ENCODE measurements at places on chromosomes 7 and 10. TPM values are rescaled to one million over a fixed set of nuclear protein-coding genes. Genes with fewer than 3 reads are reported as not detected.

Gene UNC5B
- total RNA-seq, result 24.4 TPM

Gene LBX1
- 0.12 TPM for total RNA-seq

Gene SLC13A1
- total RNA-seq, result not detected

Gene CCDC136
- 553 TPM for total RNA-seq

Gene NPY4R2
- total RNA-seq, result 0.79 TPM

Gene VIPR2
- 5.3 TPM for total RNA-seq

DNA sequence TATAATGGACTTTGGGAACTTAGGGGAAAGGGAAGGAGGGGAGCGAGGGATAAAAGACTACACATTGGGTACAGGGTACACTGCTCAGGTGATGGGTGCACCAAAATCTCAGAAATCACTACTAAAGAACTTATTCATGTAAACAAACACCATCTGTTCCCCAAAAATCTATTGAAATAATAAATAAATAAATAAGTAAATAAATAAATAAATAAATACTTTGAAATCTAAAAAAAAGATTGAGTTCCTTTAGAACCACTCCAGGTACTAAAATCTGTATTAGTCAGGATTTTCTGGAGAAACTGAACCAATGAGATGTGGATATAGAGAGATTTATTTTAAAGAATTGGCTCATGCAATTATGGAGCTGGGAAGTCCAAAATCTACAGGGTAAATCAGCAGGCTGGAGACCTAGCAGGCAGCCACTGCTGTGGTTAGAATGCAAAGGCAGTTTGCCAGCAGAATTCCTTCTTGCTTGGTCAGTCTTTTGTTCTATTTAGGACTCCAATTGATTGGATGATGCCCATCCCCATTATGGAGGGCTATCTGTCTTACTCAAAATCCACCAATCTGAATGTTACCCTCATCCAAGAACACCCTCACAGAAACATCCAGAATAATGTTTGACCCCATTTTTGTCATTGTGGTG lies 8.9 kb downstream of the IGFBP1 start:
- no peaks in the 10 kb centered on the region for H3K4me1 ChIP-seq
- no peak for DNase-seq
- no peak overlapping the region for H3K4me3 ChIP-seq
- H3K27ac ChIP-seq, result no peak overlapping the region
- H3K36me3 ChIP-seq, result no peaks in the 10 kb centered on the region
- no peaks in the 10 kb centered on the region for H3K27me3 ChIP-seq

GRCh38 chr10:126417220-126417825 lies 29.0 kb upstream of the ADAM12 start:
- no peaks in the 10 kb centered on the region for H3K4me1 ChIP-seq
- H3K4me3 ChIP-seq, result no peak overlapping the region
- no peaks in the 10 kb centered on the region for H3K36me3 ChIP-seq
- no peak overlapping the region for H3K27ac ChIP-seq

DNA sequence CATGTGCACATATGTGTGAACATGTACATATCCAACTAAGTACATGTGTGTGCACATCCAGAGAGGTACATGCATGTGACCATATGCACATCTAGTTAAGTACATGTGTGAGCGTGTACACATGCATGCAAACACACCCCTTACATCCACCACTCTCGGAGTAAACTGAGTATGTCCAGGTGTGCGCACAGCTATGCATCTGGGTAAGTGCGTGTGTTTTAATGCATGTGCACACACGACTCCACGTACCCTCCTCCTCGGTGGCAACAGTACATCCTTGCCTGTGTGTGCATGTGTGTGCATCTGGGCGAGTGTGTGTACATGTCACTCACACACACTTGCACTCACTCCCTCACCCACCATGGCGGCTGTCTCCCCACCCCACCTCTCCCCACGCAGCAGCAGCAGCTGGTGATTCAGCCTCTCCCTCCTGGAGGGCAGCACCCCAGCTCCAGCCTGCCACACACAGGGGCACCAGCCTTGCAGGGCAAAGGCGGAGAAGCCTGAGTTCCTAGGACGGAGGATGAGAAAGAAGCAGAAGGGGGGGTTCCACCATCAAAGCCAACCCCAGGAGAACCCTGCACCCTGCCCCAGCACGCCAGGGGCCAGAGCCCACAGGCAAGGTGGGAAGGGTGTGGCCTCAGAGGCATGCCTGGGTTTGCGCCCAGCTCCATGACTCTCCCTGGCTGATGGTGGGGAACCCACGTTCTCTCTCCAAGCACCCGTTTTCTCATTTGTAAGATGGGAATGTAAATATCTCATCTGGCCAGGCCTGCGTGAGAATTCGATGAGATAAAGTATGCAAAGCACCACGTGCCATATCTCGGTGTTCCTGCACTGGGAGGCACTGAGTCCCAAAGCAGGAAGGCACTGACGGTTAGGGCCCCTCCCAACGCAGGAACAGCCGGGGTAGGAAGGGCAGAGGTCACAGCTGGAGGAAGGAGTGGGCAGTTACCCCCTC lies 27.7 kb upstream of the DNAAF5 start:
- no peaks in the 10 kb centered on the region for H3K36me3 ChIP-seq
- DNase-seq, result no peak
- H3K4me1 ChIP-seq, result peaks cover 7% of the 10 kb centered on the region
- H3K27ac ChIP-seq, result no peak overlapping the region

DNA sequence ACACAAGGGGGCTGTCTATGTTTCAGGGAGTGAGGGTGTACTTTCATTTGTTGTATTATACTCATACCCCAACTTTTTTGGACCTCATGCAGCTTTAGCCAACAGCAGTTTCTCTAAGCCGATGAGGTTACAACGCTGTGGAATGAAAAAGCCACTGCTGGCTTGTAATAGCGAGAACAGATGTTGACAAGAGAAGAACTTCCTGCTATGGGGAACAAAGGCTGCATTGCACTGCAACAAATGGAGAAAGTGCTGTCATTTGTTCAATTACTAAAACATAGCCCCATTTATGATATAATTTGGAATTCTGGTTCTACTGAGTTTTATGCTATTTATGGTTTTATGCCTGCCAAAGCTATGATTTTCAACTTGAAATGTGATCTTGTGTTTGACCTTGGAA lies 104.2 kb upstream of the TMEM72 start:
- no peak overlapping the region for H3K4me3 ChIP-seq
- DNase-seq, result no peak
- H3K27ac ChIP-seq, result no peak overlapping the region
- H3K27me3 ChIP-seq, result no peaks in the 10 kb centered on the region
- H3K4me1 ChIP-seq, result peaks cover 9% of the 10 kb centered on the region

- H3K4me1 ChIP-seq, result no peaks in the 10 kb centered on the region
- H3K36me3 ChIP-seq, result no peaks in the 10 kb centered on the region
- no peaks in the 10 kb centered on the region for H3K27me3 ChIP-seq
- no peak overlapping the region for H3K27ac ChIP-seq
Measured at GRCh38 chr7:34463830-34464229, 194.2 kb upstream of the NPSR1 start.

GRCh38 chr7:75711656-75712514 lies 26.9 kb downstream of the HIP1 start:
- no peaks in the 10 kb centered on the region for H3K27me3 ChIP-seq
- H3K36me3 ChIP-seq, result no peaks in the 10 kb centered on the region
- DNase-seq, result no peak
- peaks cover 25% of the 10 kb centered on the region for H3K4me1 ChIP-seq
- H3K27ac ChIP-seq, result peak overlapping the region; percentile 69

DNA sequence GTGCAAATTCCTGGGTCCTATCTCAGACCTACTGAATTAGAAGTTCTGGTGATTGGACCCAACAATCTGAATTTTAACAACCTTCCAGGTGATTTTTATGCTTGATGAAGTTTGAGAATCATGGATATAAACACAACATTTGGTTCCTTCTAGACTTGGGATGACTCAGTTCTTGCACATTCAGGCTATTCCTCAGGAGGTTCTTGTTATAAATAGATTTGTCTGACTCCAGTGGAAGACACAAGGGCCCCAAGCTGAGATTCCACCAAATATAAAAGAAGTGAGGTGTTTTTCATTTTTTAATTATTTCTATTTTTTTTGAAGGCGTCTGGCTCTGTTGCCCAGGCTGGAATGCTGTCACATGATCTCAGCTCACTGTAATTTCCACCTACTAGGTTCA lies 9.4 kb upstream of the TAS2R16 start:
- H3K4me3 ChIP-seq, result no peak overlapping the region
- H3K4me1 ChIP-seq, result no peaks in the 10 kb centered on the region
- H3K27ac ChIP-seq, result no peak overlapping the region
- H3K27me3 ChIP-seq, result no peaks in the 10 kb centered on the region
- DNase-seq, result no peak

DNA sequence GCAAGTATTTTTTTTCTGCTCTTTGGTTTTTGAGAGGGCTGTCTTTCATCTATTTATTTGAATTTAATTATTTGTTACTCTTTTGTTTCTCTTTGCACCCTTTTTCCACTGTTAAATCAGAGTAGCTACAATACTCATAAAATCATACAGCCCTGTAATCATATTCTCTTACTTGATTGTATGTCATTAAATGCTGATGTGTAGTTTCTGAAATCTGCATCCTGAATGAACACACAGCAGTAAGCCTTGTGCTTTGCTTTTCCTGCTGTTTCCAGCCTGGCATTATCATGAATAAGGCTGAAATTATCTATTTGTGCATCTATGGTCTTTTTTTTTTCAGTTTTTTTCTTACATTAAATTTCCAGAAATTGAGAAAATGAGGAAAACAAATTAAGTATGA lies 4.1 kb downstream of the LRRC18 start:
- H3K36me3 ChIP-seq, result no peaks in the 10 kb centered on the region
- no peaks in the 10 kb centered on the region for H3K27me3 ChIP-seq
- H3K4me1 ChIP-seq, result no peaks in the 10 kb centered on the region
- H3K4me3 ChIP-seq, result no peak overlapping the region
- DNase-seq, result no peak
- H3K27ac ChIP-seq, result no peak overlapping the region

- no peak for DNase-seq
- no peaks in the 10 kb centered on the region for H3K36me3 ChIP-seq
- H3K27me3 ChIP-seq, result no peaks in the 10 kb centered on the region
- H3K4me1 ChIP-seq, result no peaks in the 10 kb centered on the region
- H3K4me3 ChIP-seq, result no peak overlapping the region
- H3K27ac ChIP-seq, result no peak overlapping the region
Measured at GRCh38 chr7:134926396-134926795, 59.9 kb upstream of the AGBL3 start.

DNA sequence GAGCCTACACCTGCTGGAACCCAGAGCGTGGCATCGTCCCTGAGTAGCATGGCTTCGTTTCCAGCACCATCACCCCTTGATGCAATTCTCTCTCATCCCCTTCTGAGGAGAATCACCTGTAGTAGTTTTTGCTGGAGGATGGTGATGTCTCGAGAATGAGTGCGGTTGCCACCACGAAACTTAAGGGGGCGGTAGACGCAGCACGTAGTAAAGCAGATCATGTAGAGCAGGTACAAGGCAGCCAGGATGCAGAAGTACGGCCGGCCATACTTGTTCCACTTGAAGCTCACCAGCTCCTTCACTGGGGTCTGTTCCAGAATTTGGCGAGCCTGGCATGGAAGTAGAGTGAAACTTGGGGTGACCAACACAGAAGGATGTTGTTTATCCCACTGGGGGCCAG lies 8.1 kb downstream of the TRPV5 start:
- H3K36me3 ChIP-seq, result no peaks in the 10 kb centered on the region
- DNase-seq, result no peak
- no peaks in the 10 kb centered on the region for H3K4me1 ChIP-seq
- no peak overlapping the region for H3K27ac ChIP-seq
- H3K27me3 ChIP-seq, result no peaks in the 10 kb centered on the region

- H3K27ac ChIP-seq, result no peak overlapping the region
- no peak overlapping the region for H3K4me3 ChIP-seq
- peaks cover 6% of the 10 kb centered on the region for H3K4me1 ChIP-seq
- no peaks in the 10 kb centered on the region for H3K36me3 ChIP-seq
- DNase-seq, result no peak
- H3K27me3 ChIP-seq, result no peaks in the 10 kb centered on the region
Measured at GRCh38 chr10:27716521-27716920, 29.1 kb downstream of the MKX start.

DNA sequence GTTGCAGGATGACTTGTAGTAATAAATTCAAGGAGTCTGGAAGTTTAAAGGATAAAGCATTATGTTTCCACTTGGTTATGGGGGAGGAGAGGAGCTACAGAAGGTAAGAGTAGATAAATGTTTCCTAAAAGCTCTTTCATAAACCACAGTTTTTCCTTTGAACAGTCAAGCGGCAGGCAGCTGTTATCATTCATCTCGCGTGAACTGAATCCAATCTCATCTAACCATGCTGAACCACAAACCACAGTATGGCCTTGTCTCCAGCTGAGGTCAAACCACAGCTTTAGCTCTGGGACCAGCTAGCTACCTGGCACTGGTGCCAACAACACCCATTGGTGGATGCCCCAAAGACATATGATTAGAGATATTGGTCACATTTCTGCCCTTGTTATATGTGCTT lies 63.3 kb downstream of the NOC3L start:
- H3K27me3 ChIP-seq, result no peaks in the 10 kb centered on the region
- no peak overlapping the region for H3K27ac ChIP-seq
- no peak overlapping the region for H3K4me3 ChIP-seq
- DNase-seq, result no peak
- no peaks in the 10 kb centered on the region for H3K36me3 ChIP-seq

DNA sequence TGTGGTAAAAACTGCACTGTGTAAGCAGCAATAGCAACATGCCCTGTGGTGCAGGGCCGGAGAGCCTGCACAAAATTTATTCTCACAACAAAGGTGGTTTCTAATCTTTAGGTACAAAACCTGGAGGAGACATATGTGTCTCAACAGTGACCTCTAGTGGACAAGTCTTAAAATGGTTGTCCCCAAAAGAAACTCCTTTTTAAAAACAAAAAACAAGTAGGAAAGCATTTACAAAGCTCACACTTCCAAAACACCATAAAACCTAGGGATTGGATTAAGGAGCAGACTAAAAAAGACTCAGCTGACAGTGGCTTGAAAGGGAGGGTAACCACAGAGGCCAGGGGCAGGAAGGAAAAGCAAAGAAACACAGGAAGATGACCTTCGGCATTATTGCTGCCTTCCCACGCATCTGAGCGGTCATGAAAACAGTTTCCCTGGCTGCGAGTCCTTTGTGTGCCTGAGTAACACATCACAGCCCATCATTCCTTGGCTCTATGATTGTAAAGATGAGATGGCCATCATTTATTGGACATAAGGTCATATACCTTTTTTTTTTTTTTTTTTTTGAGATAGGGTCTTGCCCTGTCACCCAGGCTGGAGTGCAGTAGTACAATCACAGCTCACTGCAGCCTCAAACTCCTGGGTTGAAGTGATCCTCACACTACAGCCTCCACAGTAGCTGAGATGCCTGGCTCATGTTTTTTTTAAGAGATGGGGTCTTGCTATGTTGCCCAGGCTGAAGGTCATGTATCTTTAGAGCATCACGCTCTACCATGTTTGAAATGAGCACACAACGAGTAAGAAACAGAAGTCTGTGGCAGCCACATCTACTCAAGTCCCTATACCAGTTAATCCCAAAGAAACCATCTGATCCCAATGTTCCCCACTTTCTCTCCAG lies 39.5 kb downstream of the RSU1 start:
- no peaks in the 10 kb centered on the region for H3K27me3 ChIP-seq
- H3K27ac ChIP-seq, result no peak overlapping the region
- H3K4me1 ChIP-seq, result peaks cover 3% of the 10 kb centered on the region
- H3K36me3 ChIP-seq, result no peaks in the 10 kb centered on the region

GRCh38 chr10:17383801-17384555 lies 70.4 kb downstream of the ST8SIA6 start:
- peaks cover 53% of the 10 kb centered on the region for H3K4me1 ChIP-seq
- no peaks in the 10 kb centered on the region for H3K27me3 ChIP-seq
- no peak overlapping the region for H3K4me3 ChIP-seq
- no peaks in the 10 kb centered on the region for H3K36me3 ChIP-seq

- peaks cover 11% of the 10 kb centered on the region for H3K4me1 ChIP-seq
- no peak overlapping the region for H3K27ac ChIP-seq
Measured at GRCh38 chr10:22344249-22344648, 1.0 kb upstream of the SPAG6 start.

- DNase-seq, result no peak
- peaks cover 9% of the 10 kb centered on the region for H3K4me1 ChIP-seq
- peaks cover 3% of the 10 kb centered on the region for H3K27me3 ChIP-seq
- no peak overlapping the region for H3K4me3 ChIP-seq
- no peak overlapping the region for H3K27ac ChIP-seq
Measured at GRCh38 chr10:69575164-69575722, 2.0 kb upstream of the NEUROG3 start.

All from testis (tissue), 5 donors.